ENCODE measurements at places on chromosomes 5 and 9.

DNA sequence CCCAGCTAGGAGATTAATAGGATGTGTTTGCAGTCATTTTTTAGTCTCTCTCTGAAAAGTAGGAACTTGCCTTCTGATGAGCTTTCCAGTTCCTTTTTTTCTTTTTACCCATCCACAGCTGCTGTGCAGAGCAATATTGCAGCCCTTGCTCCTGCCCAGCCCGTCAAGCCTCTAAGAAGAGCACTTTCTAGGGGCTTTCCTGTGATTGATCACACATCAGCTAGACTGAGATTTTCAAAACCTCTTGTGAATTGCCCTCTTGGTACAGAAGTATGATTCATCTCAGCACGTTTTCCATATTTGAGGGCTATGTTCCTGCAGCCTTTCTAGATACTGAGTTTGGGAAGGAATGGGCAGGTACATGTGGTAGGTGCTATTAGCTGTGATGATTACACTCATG lies 93.9 kb downstream of the GALNT10 start:
- DNase-seq: no peak

DNA sequence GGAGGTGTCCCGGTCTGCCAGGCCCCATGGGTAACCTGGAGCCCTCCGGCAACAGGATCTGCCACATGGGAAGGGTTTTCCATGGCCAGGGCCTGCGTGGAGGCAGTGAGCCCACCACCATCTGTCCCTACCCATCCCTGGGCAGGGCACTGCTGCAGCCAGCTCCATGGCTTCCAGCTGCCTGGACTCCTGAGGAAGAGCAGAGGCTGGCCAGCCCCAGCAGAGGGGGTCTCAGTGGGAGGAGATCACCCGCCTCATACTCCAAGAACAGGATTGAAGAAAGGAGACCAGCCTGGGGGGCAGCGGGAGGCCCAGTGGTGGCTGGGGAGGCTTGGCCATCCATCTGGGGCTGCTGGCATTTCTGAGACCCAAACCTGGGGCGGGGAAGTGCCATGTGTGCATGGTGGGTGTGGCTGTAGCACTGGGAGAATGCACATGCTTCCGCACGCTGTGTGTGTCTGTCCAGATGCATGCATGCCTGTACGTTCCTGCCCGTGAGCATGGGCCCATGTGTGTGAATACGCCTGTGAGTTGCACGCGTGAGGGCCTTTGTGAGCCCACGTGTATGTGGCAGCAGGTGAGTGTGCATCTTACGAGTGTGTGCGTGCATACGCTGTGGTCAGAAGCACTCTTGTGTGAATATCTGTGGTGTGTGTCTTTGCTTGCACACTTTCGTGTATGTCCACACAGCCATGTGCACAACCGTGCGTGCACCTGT lies 78.5 kb downstream of the LMX1B start:
- DNase-seq: no peak

- peak; percentile 82 for DNase-seq
Observed at GRCh38 chr5:14445576-14446290, 135.9 kb upstream of the OTULINL start.

DNA sequence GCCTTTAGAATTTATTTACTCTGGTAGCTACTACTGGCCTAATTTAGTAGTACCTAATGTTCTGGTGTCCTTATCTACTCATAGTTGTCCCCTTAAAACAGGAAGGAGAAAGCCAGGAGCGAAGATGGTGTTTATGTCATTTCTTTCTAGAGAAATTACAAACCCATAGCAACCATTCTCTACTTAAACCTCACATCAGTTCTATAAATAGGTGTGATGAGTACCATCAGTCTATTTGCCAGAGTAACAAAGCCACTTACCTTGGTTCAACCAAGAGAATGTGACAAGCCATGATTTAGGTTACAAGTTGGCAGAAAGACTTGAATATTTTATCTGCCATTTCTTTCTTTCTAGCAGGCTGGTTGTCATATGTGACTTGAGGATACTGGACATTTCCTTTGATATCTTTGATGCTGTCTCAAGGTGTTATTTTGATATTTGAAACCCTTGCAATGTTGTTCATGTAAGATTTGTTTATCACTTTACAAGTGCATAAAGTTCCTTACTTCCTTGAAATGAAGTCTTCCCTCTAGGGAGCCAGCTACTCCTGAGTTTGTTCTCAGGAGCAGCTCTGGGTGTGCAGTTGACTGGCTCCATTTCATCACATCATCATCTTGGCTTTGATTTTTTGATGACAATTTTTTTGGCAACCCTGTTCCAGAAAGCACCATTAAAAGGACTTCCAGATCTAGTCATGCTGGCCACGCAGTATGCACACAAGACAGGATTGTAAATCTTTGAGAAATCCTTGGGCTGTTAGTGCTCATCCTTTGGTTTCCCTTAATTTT lies 286.8 kb downstream of the ARHGAP26 start:
- DNase-seq: no peak

GRCh38 chr5:54673523-54674225 lies 156.1 kb downstream of the SNX18 start:
- no peak for DNase-seq

GRCh38 chr5:111063709-111064322 lies 7.7 kb upstream of the TSLP start:
- DNase-seq: peak; percentile 26

- no peak for DNase-seq
Observed at GRCh38 chr5:53479045-53479589, 1.3 kb upstream of the FST start.

DNA sequence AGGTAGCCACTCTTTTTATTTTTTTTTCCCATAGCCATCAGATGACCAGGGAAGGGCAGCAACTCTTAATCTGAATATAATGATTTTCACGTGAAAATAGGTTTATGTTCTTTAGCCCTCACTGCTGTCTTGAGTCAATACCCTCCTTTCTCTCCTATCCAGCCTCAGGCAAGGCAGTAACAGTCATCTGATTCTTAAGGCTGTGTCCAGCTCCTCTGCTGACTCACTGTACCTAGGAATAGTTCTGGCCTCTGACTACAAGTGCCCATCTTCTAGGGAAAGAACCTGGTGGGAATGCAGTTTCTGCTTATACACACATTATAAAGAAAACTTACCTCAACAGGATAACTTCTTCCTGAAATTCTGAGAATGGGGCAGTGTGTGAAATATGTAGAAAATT lies 30.7 kb downstream of the DHX29 start:
- DNase-seq: peak; percentile 40

GRCh38 chr9:112867275-112867991 lies 23.2 kb downstream of the SLC46A2 start:
- peak; percentile 77 for DNase-seq

- peak; percentile 30 for DNase-seq
Observed at GRCh38 chr5:147369742-147370374, 135.0 kb downstream of the STK32A start.

DNA sequence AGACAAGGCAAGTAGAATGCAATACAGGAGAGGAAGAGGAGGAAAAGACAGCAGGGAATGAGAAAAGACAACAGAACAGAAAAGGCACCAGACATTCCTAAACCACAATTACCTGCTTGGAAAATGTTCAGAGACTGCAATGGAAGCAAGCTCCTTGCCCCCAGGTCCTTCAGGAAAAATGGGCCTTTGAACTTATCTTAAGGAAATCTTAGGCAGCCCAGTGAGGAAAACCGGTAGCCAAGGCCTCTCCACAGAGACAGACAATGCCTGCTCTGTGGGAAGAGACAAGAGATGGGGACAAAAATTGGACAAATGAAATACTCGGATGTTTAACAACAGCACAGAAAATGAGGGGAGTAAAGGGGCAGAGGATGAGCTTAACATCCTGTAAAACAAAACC lies 31.2 kb downstream of the HTR4 start:
- DNase-seq: no peak

Measured in fibroblast of lung (primary cell).